ENCODE measurements at places on chromosomes 2 and 18. TPM values are rescaled to one million over a fixed set of nuclear protein-coding genes. Genes with fewer than 3 reads are reported as not detected.

GNAL gene
- 0.31 TPM for total RNA-seq

COLEC11 gene
- 0.92 TPM for total RNA-seq

GALNT13 gene
- 1.7 TPM for total RNA-seq

ICOS gene
- total RNA-seq, result not detected

CYTIP gene
- total RNA-seq, result 2.4 TPM

REEP1 gene
- total RNA-seq, result 0.50 TPM

SNRNP27 gene
- total RNA-seq, result 38.0 TPM

IL1F10 gene
- total RNA-seq, result not detected

PTPRN gene
- total RNA-seq, result 0.25 TPM

COA5 gene
- total RNA-seq, result 34.1 TPM

ELOA2 gene
- total RNA-seq, result not detected

Data from aortic smooth muscle cell (primary cell).